Stimulated activated CD4-positive, alpha-beta T cell treated with anti-CD3 and anti-CD28 coated beads, TNF-alpha, amount 100 ng/mL, for 1 hour (primary cell): ENCODE measurements at places on chromosomes 13 and 19.

DNA sequence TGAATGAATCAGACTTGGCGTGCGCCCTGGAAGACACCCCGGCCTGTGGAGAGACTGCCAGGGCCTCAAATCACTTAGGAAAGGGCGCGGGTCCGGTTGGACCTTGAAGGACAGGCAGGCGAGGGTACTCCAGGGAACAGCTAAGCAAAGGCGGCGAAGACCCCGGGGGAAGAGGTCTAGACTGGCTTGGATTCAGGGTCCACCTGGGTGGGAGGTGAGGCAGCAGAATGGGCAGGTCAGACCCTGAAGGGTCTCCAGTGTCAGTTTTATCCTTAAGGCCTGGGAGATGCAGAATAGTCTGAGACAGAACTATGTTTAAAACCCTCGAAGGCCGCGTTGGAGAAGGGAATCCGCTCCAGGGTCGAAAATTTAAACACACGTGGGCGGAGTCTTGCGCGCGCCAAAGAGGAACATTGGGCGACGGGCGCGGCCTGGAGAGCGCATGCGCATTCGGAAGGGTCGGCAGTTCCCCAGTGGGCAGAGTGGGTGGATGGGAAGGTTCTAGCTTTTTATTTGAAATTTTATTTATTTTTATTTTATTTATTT is 567 bp upstream of the SMG9 start:
- DNase-seq: peak; percentile 61

DNA sequence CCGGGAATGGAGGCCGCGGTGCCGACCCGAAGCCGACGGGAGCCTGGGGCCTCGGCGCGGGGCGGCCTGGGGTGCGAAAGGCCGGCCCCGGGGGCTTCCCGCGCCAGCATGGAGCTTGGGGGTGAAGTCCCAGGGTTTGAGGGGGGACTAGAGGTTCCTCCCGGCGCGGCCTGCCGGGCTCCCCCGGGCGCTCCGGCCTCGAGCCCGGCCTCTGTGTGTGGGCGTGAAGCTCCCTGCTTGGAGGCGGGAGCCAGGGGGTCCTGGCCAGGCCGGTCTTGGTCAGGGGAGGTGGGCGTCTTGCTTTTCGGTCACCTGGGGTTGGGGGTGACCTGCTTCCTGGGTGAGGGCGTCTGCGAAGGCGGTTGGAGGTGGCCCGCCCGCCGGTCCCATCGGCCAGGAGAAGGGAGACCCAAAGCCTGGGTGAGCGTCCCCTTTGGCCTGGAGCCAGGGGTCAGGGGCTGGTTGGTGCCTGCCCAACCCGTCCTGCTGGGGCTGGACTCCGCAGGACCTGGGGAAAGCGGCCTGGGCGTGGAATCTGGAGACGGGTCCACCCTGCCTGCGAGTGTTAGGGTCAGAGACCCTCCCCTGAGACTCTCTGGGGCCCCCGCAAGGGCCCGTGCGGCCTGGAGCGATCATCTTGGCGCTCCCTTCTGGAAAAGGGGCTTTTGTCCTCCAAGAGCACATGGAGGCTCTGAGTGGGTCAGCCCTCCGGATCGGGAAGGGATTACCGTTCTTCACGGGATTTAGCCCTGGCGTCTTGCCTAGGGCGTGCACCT is 535 bp downstream of the BSG start:
- no peak for DNase-seq

GRCh38 chr13:110887597-110888333 is 27.1 kb downstream of the ANKRD10 start:
- DNase-seq: no peak

DNA sequence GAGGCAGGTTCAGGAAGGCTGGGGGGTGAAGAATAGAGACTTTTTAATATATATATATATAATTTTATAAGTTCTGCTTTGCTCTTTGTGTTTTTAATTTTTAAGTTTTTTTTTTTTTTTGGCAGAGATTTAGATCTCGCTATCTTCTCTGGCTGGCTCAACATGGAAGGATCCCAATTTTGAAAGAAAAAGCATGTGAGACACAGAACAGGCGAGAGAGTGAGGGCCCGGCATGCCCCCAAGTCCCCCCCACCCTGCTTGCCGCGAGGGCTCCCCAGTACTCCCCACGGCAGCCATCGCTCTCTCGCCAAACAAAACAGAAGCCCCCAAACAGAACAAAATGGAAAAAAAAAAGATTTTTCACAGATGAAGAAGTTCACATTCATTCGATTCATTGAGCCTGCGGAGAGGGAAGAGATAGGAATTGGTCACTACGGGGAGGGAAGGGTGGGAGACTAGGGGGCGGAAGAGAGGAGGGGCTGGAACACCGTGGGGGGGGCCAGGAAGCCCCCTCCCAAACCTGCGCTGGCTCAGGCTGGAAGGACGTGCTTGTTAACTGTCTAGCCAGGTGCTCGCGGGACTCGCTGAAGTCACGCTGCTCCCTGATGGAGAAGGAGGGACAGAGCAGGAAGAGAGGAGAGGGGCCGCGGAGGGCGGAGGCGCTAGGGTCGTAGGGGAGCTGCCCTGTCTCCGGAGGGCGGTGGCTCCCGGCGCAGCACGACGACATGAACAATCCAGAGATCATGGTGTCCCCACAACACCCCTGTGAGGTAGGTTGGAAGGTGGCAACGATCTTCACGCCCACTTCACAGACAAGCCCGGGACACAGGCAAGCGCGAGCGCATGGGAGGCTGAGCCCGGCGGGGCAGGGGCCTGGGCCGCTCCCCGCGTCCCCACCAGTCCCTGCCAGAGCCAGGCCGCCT is 10.6 kb downstream of the KHSRP start:
- no peak for DNase-seq

- no peak for DNase-seq
These were observed 1519.6 kb downstream of the PCDH9 start for GRCh38 chr13:65710514-65710913.

DNA sequence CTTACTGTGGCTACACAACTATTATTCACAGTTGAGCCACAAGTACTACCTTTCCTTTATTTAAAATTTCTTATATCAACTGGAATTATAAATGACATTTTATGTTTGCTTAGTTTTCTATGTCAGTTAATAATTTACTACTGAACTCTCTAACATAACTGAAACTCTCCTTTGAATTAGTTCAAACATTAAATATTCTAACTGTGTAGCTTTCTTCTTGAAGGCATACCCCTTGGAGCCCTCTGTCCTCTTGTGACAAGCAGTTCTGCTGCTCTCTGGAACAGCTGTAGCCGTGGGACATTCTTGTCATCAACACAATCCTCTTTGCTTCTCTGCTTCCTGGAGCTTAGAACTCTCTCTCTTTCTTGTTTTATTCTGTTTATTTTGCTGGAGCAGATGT is 244.8 kb downstream of the NHLRC3 start:
- DNase-seq: no peak

DNA sequence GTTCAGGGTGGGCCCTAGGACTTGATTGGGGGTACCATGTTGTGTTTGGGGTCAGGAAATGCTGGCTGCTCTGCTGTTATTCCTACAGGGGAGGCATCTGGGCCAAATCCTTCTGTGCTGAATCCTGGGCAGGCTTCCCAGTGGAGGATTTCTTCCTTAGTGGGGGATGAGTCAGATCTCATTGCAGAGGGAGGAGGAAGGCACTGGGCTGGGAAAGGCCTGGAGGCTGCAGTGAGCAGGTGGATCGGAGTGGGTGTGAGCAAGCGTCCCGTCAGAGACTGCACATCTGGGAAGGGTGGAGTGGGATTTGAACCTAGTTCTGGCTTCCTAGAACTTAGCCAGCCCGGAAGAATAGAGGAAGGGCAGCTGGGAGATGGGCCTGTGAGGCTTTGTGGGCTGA is 11.5 kb downstream of the CCDC124 start:
- DNase-seq: no peak

- DNase-seq: no peak
These were observed 20.1 kb downstream of the FPR3 start for GRCh38 chr19:51815043-51815442.

- DNase-seq: no peak
These were observed 754 bp upstream of the CHERP start for GRCh38 chr19:16542910-16543472.

GRCh38 chr13:98821372-98822224 is 69.1 kb upstream of the SLC15A1 start:
- DNase-seq: no peak

- no peak for DNase-seq
These were observed 25.7 kb downstream of the TEX29 start for GRCh38 chr13:111346101-111346680.

GRCh38 chr13:75299246-75299645 is 182.7 kb downstream of the TBC1D4 start:
- no peak for DNase-seq

DNA sequence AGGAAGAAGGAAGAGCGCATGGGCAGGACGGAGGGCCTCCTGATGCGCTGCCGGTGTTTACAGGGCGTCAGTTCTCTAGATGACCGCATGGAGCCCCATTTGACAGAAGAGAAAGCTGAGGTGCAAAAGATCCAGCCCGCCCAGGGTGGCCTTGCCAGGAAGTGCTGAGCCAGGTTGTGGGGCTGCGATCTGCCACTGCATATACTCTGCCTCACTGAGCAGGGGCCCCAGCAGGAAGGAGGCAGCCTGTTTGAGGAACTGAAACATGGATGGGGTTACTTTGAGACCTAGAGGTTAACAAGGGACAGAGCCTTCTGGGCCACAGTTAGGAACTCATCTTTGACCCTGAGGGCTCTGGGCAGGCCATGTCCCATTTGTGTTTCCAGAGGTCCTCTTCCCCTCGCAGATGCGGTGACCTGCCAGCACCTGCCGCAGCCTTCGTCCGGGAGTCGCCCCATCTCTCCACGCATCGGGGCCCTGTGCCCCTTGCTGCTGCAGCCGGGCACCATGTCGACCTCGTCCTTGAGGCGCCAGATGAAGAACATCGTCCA is 3.2 kb downstream of the EPN1 start:
- DNase-seq: no peak

DNA sequence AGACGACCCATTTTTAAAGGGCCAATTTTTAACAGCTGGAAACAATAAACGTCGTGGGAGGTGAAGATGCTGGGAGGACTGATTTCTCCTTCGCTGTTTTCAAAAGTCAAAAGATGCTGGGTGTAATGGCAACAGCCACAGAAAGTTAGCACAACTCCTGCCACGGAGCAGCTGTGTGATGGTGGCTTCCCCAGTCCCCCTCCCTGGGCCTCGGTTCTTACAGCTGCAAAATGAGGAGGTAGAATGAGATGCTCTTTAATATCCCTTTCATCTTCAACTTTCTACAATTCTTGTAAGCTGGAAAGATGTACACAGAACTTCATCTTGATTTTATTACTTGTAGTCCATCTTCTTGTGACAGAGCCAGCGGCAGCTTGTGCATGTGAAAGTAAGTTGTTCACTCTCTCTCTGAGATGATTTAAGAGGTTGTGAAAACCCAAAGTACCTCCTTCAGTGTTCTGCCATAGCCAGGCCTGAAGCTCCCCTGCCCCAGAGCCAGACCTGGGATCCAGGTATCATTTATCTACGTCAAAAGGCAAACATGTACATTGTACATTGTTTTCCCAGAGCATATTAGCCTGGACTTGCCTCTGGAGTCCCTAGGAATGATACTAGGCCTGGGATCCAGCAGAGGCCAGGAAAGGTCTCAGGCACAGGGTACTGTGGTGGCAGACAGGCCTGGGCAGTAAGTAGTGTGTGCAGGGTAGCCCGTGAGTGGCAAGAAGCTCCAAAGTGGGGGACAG is 3.4 kb upstream of the UBE2L5 start:
- no peak for DNase-seq

GRCh38 chr19:31423896-31424295 is 74.7 kb upstream of the TSHZ3 start:
- DNase-seq: no peak

GRCh38 chr19:40232949-40233810 is 6.7 kb upstream of the CCNP start:
- no peak for DNase-seq

DNA sequence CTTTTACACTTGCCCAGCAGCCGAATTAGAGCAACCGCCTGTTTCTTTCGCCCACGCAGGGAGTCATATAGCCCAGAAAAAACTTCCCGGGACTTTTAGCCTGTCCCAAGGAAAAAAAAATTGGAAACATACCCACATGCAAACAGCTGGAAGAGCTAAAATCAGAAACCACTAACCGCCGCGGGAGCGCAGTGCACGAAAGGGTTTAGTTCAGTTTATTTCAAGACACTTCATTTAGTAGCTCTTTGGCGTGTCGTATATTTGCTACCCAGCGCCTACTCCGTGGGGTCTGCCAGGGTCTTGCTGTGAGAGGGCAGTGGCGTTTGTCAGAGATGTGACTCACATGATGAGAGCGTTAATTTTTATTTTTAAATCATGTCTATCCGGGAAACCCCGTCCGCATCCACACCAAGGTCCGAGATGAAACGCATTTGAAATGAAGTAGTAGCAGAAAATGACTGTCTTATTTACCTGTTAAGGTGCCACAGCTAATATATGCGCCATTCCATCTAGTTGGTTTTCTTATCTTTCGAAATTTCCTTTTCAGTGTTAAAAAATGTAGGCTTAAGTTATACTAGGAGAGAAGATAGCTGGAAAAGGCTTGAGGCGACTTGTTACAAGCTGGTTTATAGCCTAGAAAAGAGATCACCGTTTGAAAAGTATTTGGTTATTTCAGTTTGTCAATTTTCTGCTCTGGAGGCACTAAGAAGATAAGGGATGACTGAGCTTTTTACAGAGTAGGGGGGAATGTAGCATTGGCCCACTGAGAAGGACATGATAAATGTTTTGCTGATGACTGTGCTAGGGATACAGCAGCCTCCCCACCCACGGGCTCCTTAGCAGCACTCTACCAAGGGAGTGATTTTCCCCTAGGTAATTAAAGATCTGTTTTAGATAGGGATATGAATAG is 1.7 kb downstream of the KLF5 start:
- no peak for DNase-seq

- DNase-seq: no peak
These were observed 310.4 kb downstream of the IRS2 start for GRCh38 chr13:109476001-109476400.

DNA sequence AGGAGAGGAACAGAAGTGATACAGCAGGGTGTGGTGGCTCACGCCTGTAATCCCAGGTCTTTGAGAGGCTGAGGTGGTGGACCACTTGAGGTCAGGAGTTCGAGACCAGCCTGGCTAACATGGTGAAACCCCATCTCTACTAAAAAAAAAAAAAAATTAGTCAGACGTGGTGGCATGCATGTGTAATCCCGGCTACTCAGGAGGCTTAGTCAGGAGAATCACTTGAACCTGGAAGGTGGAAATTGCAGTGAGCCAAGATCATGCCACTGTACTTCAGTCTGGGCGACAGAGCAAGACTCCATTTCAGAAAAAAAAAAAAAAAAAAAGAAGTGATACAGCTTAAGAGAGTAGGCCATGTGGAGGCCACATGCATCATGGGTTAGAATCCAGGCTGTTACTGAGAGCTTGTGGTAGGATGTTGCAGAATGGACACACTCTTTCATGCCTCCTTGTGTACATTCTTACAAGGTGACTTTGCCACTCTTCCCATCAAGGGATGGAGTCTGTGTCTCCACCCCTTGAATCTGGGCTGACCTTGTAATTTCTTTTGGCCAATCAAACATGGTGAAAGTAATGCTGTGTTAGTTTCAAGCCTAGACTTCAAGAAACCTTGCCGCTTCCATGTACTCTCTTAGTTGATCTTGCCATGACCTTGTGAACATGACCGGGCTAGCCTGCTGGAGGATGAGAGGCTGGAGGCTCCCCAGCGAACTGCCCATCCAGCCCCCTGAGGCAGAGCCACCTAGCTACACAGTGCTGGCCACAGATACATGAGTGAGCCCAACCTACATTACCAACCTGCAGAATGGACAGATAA is 12.3 kb downstream of the FAM187B start:
- no peak for DNase-seq

GRCh38 chr19:11426656-11427055 is 7.5 kb upstream of the RGL3 start:
- no peak for DNase-seq
